Nephron progenitor cell (in vitro differentiated cells): ENCODE measurements at places on chromosomes 3 and 15.

DNA sequence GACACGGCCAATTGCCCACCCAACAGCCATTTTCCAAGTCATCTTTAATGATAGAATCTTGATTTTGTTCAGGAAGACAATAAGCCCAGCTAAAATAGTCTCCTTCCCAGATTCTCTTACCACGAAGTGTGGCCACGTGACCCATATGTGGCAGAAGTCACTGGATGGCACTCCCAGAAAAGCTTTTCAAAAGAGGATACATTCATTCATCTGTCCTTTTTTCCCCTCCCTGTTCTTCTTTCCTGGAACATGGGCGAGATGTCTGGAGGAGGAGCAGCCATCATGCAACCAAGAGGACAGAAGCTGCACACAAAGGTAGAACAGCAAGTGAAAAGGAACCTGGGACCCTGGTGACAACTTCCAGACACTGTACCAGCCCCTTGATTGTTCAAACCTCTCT, 174.7 kb downstream of the UACA start:
- peaks cover 5% of the 10 kb centered on the region for H3K36me3 ChIP-seq
- peaks cover 28% of the 10 kb centered on the region for H3K4me1 ChIP-seq
- no peak overlapping the region for H3K27ac ChIP-seq

DNA sequence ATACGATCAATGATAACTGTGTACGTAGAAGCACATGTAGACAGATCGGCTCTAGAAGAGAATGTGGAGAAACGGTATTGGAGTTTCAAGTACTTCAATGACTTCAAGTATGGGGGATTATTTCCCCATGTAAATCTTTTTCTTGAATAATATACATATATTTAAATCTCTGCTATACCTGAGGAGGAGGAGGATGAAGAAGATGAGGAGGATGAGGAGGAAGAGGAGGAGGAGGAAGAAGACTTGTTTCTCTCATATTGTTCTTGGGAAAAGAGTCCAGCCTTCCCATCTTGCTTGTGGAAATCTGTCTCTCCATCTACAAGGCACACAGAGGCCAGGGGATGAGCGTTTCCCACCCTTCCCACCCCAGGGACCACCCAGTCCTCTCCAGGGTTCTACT, 10.6 kb downstream of the TMEM40 start:
- H3K4me1 ChIP-seq = no peaks in the 10 kb centered on the region
- H3K27ac ChIP-seq = no peak overlapping the region
- no peak for DNase-seq
- H3K4me3 ChIP-seq = no peak overlapping the region
- H3K27me3 ChIP-seq = peaks cover 8% of the 10 kb centered on the region

DNA sequence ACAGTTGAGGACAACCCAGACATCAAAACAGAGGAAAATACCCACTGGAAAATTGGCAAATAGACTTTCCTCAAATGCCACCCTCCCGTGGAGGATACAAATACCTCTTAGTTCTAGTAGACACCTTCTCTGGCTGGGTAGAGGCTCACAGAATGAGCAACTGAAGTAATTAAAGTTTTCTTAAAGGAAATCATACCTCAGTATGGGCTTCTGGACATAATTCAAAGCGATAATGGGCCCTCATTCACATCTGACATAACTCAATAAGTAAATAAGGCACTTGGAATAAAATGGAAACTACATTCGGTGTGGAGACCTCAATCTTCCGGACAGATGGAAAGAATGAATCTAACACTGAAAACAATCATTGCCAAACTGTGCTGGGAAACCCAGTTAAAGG, 115.2 kb upstream of the PLCL2 start:
- no peak overlapping the region for H3K4me3 ChIP-seq
- peaks cover 4% of the 10 kb centered on the region for H3K27me3 ChIP-seq
- H3K36me3 ChIP-seq = no peaks in the 10 kb centered on the region
- H3K27ac ChIP-seq = no peak overlapping the region
- H3K4me1 ChIP-seq = no peaks in the 10 kb centered on the region

GRCh38 chr3:30354513-30354912, 251.9 kb upstream of the TGFBR2 start:
- peaks cover 4% of the 10 kb centered on the region for H3K4me1 ChIP-seq
- H3K27me3 ChIP-seq = peaks cover 4% of the 10 kb centered on the region
- no peak overlapping the region for H3K27ac ChIP-seq
- DNase-seq = no peak
- no peak overlapping the region for H3K4me3 ChIP-seq

- H3K36me3 ChIP-seq = no peaks in the 10 kb centered on the region
- peaks cover 74% of the 10 kb centered on the region for H3K27me3 ChIP-seq
- no peak overlapping the region for H3K27ac ChIP-seq
- H3K4me3 ChIP-seq = peak overlapping the region; percentile 81
- DNase-seq = no peak
These were observed 1.3 kb upstream of the MYO5A start for GRCh38 chr15:52529940-52530339.

DNA sequence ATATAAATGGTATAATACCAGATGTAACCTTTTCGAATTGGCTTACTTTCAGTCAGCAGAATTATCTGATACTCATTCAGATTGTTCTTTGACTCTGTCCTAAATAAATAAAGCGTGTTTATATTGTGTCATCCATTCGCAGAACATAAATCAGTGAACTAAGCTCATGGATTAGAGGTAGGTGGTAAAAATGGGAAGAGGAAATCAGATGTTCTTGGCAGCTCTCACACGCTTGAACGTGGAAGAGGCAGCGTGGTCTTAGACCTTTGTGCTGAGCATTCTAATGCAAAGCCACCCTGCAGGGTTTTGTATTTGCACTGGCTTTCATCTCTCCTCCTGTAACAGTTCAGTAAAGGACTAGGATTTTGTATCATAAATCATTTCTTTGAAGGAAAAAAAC, 441.4 kb downstream of the GABRG3 start:
- DNase-seq = no peak
- H3K36me3 ChIP-seq = no peaks in the 10 kb centered on the region
- peaks cover 5% of the 10 kb centered on the region for H3K4me1 ChIP-seq
- no peak overlapping the region for H3K27ac ChIP-seq
- H3K4me3 ChIP-seq = no peak overlapping the region

- no peak overlapping the region for H3K27ac ChIP-seq
- no peak for DNase-seq
- no peaks in the 10 kb centered on the region for H3K27me3 ChIP-seq
- no peaks in the 10 kb centered on the region for H3K36me3 ChIP-seq
These were observed 101.9 kb downstream of the GRM7 start for GRCh38 chr3:6962801-6963200.

DNA sequence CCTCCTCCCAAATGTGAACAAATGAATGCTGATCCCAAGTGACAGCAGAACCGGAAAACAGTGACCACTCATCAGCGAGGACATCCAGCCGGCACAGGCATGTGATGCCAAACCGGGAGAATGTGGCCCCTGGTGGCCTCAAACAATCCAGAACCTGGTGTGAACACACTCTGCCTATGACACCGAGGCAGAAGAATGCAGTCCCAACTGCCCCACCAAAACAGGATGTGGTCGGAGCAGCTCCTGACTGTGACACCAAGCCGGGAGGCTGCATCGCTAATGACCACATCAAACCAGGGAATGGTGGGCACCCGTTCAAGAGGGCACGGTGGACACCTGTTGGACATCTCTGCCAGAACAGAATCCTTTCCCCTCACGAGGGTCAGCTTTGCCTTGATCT, 15.4 kb downstream of the SCN5A start:
- no peak for DNase-seq
- H3K27me3 ChIP-seq = peaks cover 30% of the 10 kb centered on the region
- peaks cover 29% of the 10 kb centered on the region for H3K4me1 ChIP-seq
- no peak overlapping the region for H3K27ac ChIP-seq
- H3K36me3 ChIP-seq = no peaks in the 10 kb centered on the region
- H3K4me3 ChIP-seq = no peak overlapping the region

DNA sequence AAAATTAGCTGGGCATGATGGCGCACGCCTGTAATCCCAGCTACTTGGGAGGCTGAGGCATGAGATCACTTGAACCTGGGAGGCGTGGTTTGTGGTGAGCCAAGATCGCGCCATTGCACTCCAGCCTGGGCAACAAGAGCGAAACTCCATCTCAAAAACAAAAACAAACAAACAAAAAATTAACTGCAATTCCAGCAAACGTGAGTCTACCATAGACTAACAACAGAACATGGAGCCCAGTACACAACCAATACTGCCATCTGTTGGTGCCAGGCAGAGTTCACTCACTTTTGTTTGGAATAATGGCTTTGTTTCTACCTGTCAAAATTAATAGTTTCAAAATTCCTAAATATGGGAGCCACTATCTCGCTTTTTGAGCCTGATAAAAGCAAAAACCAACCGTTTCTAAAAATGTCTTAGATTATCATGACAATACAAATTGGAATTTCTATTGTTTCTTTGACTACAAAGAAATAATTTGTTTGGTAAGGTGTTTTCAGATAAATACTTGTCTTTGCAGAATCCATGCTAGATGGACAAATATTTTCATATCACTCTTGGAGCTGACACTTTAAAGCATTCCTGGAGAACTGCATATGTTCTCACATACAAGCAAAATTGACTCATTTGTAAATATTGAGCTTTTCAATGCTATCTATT, 45.0 kb downstream of the GPR176 start:
- peaks cover 9% of the 10 kb centered on the region for H3K27me3 ChIP-seq
- H3K4me1 ChIP-seq = peaks cover 2% of the 10 kb centered on the region
- H3K27ac ChIP-seq = no peak overlapping the region
- DNase-seq = peak; percentile 7
- H3K4me3 ChIP-seq = no peak overlapping the region
- H3K36me3 ChIP-seq = no peaks in the 10 kb centered on the region

DNA sequence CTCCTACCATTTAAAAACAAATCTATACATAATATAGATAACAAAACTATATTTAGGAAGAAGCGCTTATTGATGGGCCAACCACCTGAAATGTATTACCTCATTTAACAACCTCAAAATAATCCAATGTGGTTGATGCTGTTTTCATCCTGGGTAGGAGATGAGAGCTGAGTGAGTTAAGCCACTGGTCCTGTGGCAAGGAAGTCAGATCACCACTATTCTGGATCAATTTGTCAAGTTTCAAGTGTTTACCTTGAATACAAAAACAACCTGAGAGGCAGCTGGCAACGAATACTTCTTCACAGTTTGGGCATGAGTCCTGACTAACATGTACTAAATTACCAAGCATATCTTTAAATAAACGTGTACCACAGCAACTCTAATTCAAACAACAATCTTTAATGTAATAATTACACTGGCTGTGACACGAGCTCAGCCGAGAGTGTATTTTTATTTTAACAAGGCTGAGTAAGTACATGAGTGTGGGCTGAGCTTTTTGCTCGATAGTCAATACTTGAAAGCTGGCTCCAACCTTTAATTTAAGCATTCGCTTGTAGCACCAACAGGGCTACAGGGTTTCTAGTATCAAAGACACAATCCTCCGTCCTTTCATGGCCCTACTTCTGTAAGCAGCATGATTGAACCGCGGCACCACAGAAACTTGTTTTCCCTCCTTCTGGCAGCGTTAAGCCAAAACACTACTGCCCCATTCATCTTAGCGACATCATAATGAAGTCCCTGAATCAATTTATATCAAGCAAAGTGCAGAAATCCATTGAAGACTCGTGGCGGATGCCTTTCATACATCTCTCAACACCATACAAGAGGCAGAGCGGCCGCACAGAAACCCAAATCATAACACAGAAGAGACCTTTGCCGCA, 93.8 kb upstream of the ICE2 start:
- H3K4me3 ChIP-seq = no peak overlapping the region
- no peak for DNase-seq
- no peaks in the 10 kb centered on the region for H3K27me3 ChIP-seq
- peak overlapping the region; percentile 78 for H3K27ac ChIP-seq
- H3K4me1 ChIP-seq = peaks cover 56% of the 10 kb centered on the region

GRCh38 chr3:41286305-41286704, 87.0 kb downstream of the CTNNB1 start:
- peaks cover 9% of the 10 kb centered on the region for H3K4me1 ChIP-seq
- no peak for DNase-seq
- H3K4me3 ChIP-seq = no peak overlapping the region

DNA sequence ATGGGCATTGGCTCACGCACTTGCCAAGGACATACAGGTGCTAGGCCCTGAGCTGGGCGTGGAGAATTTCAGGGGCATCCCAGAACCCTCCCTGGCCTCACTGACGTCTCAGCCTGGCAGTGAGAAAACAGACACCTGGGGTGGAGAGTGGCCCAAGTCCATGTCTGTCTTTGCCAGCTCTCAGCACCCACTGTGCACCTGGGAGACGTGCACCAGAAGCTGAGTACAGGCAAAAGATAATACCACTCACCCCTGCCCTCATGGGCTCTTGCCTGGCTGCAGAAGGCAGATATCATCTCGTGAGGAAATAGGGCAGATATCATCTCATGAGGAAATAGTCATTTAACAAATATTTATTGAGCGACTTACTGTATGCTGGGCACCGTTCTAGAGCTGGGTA, 8.0 kb downstream of the LOXL1 start:
- H3K27ac ChIP-seq = no peak overlapping the region
- H3K4me1 ChIP-seq = peaks cover 61% of the 10 kb centered on the region
- H3K4me3 ChIP-seq = no peak overlapping the region
- DNase-seq = no peak
- H3K27me3 ChIP-seq = peaks cover 2% of the 10 kb centered on the region
- no peaks in the 10 kb centered on the region for H3K36me3 ChIP-seq

DNA sequence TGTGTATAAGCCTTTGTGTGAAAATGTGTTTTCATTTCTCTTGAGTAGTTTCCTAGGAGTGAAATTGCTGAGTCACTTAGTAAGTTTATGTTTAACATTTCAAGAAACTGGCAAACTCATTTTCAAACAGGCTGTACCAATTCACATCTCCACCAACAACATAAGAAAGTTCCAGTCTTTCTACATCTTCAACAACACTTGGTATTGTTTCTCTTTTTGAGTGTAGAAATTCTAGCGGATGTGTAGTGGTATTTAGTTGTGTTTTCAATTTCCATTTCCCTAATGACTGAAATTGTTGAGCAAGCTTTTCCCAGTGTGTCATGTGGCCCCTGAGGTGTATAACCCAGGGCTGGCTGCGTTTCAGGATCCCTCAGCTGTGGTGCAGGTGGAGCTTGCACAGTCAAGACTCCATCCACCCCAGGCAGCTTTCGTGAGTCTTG, 258.5 kb downstream of the PDCD6IP start:
- no peaks in the 10 kb centered on the region for H3K27me3 ChIP-seq
- no peak overlapping the region for H3K27ac ChIP-seq
- no peaks in the 10 kb centered on the region for H3K36me3 ChIP-seq
- no peak overlapping the region for H3K4me3 ChIP-seq
- H3K4me1 ChIP-seq = no peaks in the 10 kb centered on the region
- DNase-seq = no peak

DNA sequence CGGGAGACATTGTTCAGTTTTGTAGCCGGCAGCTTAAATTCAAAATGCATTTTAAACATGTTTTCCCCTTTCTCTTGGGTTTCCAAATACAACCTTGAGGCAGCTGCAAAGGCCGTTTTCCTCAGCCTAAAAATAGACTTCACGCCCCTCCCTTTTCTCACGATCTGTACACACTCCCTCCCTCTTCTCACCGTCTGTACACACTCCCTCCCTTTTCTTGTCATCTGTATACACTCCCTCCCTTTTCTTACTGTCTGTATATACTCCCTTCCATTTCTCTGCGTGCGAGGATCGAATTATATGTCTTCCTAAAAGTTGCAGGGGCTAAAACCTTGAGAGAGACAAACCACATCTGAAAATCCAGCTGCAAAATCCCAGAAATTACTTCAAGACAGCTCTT, 8.9 kb downstream of the MUC4 start:
- peaks cover 65% of the 10 kb centered on the region for H3K4me1 ChIP-seq
- H3K27me3 ChIP-seq = peaks cover 25% of the 10 kb centered on the region
- H3K27ac ChIP-seq = peak overlapping the region; percentile 4
- DNase-seq = no peak
- H3K4me3 ChIP-seq = peak overlapping the region; percentile 21
- no peaks in the 10 kb centered on the region for H3K36me3 ChIP-seq

- no peak for DNase-seq
- H3K27ac ChIP-seq = no peak overlapping the region
- H3K36me3 ChIP-seq = peaks cover 90% of the 10 kb centered on the region
- H3K4me1 ChIP-seq = peaks cover under 1% of the 10 kb centered on the region
- no peak overlapping the region for H3K4me3 ChIP-seq
These were observed 20.1 kb upstream of the LDHAL6B start for GRCh38 chr15:59186501-59186900.
